ENCODE measurements at places on chromosomes 7 and 10.

- DNase-seq, result no peak
These were observed 39.9 kb downstream of the CYTH3 start for GRCh38 chr7:6232534-6232933.

GRCh38 chr7:45872116-45873034 lies 507 bp downstream of the CCDC201 start:
- no peak for DNase-seq

DNA sequence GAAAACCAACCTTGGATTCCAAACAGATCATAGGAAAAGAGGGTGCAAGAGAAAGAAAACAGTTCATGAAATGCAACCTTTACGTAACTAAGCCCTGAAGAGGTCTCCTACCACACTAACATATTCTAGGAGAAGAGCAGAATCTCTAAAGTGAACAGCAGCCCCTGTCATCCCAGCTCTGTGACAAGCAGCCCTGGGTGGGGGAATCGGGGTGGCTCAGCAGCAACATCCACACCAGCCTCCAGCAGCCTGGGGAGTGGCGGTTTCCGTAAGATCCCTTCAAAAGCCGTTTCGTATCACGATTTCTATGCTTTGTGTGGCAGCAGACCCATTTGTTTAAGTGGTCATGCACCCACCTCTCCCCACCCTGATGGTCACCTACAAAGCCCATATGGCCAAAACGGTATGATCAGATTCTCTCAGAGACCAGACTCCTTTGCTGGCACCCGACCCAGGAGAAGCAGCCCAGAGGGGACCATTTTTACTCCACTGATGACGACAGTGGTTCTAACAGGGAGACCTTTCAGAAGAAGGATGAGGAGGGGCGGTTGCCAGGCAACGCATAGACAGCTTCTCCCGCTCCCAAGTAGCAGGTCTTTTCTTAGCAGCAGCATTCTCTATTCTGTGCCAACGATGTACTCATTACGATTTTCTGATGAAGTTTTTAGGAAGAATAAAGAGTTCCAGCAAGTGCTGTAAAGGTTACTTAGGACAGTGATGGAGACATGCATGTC lies 300.6 kb downstream of the DNAJB6 start:
- no peak for DNase-seq

- DNase-seq, result no peak
These were observed 6.0 kb downstream of the ZNF12 start for GRCh38 chr7:6700793-6701192.

GRCh38 chr7:14911077-14911476 lies 8.5 kb upstream of the DGKB start:
- DNase-seq, result no peak

GRCh38 chr7:450741-451140 lies 68.9 kb downstream of the PDGFA start:
- no peak for DNase-seq

- DNase-seq, result no peak
These were observed 7.0 kb downstream of the NEURL1 start for GRCh38 chr10:103500481-103500880.

DNA sequence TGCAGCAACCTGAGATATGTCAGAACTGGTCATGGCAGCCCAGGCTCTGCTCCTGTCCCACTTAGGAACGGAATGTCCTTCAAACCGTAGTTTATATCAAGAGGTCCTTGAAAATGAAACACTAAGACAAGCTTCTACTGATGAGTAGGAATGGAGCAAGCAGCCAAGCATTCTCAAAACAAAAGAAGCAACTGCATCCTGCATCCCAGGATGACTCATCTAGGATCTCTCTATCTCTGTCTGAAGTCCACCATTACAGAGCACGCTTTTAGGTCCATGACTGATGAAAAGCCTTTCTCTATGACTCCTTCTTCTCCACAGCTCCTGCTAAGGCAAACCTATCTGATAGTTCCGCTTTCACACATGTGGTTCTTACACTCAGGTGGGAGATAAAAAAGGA lies 16.3 kb downstream of the MBL2 start:
- DNase-seq, result no peak

DNA sequence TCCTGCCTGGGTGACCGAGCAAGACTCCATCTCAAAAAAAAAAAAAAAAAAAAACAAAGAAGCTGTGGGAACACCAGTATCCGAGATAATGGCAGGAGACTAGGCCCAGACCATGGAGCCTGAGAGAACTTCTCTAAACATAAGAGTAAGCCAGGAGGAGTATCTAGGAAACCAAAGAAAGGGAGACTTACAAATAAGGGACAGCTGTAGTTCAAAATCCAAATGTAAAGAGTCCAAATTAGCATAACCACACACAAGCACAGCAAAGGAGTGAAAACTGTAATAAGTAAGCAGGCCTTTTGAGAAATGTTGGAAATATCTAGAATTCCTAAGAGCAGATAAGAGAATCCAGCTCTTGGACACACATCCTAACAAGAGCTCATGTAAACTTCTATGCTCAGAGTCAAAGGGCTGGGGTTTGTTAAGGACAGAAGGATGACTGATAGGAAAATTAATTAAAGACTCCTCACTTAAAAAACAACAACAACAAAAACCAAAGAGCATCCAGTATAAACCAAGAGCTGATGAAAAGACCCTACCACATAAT lies 15.8 kb downstream of the ZNF25 start:
- no peak for DNase-seq

DNA sequence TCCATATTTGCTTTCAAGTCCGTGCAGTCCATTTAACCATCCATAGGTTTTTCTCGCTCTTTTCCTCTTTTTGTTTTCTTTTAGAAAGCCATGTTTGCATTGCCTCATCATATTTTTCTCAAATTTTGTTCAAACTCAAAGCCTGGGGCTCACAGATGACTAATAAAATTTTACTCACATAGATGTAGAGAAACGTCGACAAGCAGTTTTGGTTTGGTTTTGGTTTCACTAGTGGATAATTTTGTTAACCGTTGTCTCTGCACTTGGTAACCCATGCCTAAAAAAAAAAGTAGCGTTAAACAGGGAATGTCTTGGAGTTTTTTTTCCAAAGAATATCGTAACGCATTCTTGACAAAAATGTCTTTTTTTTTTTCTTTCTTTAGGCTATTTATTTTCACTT lies 344.2 kb upstream of the GALNT17 start:
- DNase-seq, result no peak

DNA sequence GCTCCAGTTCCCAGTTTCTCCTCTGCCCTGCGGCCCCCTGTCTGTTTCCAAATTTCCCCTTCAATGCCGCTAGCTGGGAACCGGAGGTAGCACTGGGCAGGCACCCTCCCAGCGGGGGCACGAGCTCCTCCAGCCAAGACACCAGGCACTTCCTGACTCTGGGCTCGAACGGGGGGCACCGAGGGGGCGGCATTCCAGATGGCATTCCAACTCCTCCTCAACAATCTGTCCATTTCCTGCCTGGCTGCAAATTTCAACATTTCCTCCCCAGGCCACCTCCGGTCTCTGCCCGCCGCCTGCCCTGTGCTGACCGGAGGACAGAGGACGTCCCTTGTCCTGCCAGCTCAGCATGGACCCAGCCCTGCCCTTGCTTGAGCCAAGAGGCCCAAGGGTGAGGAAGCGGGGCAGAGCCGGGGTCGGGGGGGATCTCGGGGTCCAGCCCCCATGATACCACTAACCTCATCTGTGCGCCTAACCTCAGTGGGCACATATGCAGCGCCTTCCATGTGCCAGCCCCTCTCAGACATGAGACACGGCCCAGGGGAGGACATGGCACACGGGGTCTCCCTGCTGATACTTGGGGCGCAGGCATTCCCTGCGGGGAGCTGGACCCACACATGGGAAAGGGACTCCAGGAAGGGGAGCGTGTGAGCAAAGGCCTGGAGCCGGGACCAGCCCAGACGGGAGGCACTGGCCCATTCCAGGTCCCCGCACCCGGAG lies 58.0 kb downstream of the PDGFA start:
- DNase-seq, result no peak

DNA sequence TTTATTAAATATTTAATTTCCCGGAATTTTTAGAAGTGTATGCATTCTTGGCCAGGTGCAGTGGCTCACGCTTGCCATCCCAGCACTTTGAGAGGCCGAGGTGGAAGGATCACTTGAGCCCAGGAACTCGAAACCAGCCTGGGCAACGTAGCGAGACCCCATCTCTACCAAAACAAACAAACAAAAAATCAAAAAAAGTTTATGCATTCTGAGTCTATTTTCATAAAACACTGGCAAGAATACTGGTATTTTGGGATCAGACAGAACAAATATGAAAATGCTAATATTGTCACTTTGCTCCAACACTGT lies 440.8 kb upstream of the FOXK1 start:
- no peak for DNase-seq

DNA sequence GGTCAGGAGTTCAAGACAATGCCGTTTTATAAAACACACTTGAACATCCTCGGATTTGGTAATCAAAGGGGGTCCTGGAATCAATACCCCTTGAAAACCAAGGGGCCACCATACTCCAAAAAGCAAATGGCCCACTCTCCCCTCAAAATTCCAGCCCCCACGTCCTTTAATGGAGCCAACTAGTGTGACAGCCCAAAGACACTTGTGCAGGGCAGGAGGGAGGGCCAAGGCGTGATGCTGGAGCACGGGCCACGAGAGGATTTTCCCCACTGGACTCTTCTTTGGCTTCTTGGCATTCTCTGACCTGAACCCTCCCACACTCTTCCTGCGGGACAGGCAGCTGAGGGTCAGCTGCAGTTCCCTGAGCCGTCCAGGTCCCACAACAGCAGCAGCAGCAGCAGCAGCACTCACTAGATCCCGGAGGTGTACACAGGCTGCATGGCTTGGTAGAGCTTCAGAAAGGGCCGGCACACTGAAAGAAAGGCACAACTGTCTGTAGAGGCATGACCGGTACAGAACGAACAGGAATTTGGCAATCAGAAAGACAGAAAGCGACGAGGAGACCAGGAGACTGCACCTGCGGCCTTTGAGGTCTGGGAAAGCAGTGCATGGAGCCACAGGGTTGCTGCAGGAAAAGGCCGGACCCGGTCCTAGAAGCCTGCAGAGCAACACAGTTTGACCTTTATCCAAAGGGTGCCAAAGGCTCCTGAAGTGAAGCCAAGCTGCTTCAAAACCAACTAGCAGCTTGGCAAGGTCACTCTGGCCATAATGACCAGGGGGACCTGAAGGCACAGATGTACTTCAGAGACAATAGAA lies 168.2 kb downstream of the TNS3 start:
- DNase-seq, result no peak

GRCh38 chr7:8433477-8434289 lies at the start of gene NXPH1:
Gene NXPH1 (plus strand): TSS chr7:8433609.
- DNase-seq, result no peak

- no peak for DNase-seq
These were observed 114.0 kb upstream of the CNTNAP2 start for GRCh38 chr7:146002431-146003078.

GRCh38 chr10:14389981-14390590 lies 59.4 kb upstream of the FRMD4A start:
- no peak for DNase-seq

- no peak for DNase-seq
These were observed 422.0 kb downstream of the CDC14C start for GRCh38 chr7:49346195-49346899.

GRCh38 chr7:45482451-45482850 lies 91.7 kb upstream of the ADCY1 start:
- no peak for DNase-seq

DNA sequence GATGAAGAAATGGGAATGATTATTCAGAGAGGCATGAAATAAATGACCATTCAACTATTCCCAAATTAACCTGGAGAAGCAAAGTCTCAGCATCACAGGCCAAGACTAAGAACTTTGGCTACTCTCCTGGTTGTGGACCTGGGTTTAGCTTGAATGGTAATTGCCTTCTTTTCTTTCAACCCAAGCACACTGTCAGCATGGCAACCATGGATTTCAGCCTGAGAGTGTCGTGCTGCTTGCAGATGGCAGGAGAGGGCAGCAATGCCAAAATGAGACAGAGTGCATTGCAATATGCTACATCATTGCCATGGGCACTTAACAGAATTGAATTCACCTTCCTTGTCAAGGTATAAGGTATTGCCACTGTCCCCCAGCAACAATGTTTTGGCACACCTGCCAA lies 767.2 kb downstream of the REEP3 start:
- no peak for DNase-seq

DNA sequence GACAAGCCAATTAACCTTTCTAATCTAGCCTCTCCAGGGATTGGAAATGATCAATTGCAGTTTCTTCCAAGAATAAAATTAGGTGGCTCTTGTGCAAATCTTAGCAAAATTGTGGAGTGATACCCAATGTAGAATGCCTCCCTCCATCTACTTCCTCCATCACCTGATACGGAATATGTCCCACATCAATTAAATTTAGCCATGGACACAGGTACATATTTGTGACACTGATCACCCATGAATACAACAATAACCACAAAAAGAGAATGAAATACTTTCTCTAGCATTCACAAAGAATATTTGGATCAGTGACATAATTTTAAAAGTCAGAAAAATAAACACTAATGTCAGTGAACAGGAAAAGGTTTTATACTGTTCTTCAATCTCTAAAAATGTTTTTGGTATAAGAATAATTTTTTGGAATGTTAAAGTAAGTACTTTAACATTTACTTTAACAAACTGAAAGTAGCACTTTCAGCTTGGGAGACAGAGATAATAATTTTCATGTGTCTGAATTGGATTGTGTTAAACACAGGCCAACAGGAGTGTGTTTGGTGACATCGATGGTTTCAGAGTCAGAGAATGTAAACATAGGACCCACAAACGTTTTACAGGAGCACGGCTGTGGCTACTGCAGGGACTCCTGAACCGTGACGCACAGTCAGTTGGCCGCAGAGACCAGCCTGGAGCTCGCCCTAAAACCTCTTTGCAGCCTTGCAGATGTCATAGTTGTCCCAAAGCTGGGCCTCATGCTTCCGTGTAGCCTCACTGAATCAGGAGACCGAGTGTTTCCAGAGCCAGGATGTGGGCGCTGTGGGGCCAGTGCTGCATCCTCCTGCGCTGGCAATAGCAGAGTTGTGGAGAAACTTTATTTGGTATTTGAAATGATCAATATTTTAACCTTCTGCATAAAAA lies 7.2 kb downstream of the RBM20 start:
- no peak for DNase-seq

DNA sequence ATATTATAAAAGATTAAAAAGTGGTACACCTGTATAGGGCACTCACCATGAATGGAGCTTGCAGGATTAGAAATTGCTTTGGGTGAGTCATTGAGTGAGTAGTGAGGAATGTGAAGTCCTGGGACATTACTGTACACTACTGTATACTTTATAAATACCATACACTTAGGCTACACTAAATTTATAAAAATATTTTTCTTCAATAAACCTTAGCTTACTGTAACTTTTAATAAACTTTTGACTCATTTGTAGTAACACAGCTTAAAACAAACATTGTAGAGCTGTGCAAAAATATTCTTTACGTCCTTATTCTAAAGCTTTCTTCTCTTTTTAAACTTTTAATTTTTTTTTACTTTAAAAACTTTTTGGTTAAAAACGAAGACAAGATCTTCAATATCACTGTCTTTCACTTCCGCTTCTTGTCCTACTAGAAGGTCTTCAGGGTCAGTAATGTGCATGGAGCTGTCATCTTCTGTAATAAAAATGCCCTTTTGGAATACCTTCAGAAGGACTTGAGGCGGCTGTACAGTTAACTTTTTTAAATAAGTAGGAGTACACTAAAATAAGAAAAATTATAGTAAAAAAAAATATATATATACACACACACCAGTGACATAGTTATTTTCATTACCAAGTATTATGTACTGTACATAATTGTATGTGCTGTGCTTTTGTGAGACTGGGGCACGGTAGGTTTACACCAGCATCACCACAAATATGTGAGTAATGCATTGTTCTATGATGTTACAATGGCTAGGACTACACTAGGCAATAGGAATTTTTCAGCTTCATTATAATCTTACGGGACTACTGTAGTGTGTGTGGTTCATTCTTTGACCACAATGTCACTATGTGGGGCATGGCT lies 3.5 kb downstream of the STK31 start:
- no peak for DNase-seq

- no peak for DNase-seq
These were observed 139.8 kb downstream of the ARHGAP22 start for GRCh38 chr10:48464871-48465736.

All from activated CD4-positive, CD25-positive, alpha-beta regulatory T cell (primary cell).